ENCODE measurements at places on chromosomes 5 and 9.

DNA sequence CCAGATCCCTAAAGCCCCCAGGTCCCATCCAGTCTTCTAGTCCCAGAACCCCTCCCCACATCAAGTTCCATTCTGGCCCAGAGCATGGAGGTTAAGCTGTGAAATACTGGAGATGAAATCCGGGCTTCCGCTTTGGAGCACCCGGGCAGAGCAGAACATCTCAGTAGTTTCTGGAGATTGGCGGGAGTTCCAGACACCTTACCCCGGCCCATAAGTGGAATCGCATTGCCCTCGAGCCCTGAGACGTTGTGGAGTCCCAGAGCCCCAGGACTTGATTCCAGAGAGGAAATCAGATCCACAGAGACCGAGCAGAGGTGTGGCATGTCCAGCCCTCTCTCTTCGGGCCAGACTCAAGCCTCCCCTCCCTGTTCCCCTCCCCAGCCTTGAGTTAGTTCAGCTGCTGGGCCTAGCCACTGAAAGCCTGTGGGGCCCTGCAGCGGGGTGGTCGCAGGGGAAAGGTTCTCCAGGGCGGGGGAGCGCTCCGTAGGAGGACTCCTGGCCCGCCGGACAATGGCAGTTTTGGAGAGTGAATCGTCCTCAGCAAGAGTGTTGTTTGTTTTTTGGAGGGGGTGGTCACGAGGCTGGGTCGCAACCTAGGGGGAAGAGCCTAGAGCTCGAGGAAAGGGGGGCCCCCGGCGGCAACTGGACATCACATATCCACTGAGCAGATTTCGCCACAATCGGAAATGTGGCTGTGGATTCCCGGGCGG, 1.0 kb upstream of the PAX5 start:
- peak; percentile 38 for DNase-seq

GRCh38 chr5:78591138-78591612, 57.4 kb downstream of the LHFPL2 start:
- no peak for DNase-seq

- no peak for DNase-seq
These were observed 51.2 kb downstream of the SLC1A3 start for GRCh38 chr5:36657563-36657995.

DNA sequence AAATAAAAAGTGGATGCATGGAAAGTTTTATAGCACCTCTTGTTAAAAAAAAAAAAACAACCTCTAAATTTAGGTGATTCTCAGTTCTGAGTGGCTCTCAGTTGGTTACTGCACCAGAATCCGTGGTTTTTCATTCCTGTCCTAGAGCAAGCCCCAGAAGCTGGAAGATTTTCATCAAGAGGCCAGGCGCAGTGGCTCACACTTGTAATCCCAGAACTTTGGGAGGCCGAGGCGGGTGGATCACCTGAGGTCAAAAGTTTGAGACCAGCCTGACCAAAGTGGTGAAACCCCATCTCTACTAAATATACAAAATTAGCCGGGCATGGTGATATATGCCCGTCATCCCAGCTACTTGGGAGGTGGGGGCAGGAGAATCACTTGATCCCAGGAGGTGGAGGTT, 27.2 kb upstream of the SLC9A3 start:
- DNase-seq = no peak

DNA sequence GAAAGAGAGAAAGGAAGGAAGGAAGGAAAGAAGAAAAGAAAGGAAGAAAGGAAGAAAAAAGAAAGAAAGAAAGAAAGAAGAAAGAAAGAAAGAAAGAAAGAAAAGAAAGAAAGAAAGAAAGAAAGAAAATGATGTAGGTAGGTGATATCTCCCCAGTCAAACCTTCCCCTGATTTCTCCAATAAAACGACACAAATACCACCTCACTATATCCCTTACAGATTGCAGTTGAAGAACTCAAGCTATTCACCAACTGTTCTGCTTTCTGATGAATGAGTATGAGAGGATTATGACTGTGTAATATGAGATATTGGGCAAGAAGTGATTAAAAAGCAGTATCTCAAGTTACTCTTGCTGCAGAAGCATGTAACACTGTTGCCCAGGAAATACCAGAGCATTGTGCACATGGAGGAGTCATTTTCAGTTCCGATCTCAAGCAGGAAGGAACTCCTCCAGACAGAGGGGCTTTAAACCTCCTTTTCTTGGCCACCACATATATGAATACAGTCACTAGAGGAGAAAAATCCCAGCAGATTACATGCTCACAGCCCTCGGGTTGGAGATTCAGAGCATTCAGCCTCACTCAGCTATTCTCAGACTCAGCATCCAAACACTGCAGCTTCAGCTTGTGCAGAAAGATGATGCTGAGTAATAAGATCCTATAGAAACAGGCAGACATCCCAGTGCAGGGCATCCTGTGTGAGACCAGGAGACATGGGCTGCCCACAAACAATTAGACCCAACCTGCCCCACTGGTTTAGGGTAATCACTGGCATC, 61.4 kb downstream of the UGCG start:
- no peak for DNase-seq

- DNase-seq = no peak
These were observed 43.8 kb downstream of the ACTL7B start for GRCh38 chr9:108811944-108812343.

DNA sequence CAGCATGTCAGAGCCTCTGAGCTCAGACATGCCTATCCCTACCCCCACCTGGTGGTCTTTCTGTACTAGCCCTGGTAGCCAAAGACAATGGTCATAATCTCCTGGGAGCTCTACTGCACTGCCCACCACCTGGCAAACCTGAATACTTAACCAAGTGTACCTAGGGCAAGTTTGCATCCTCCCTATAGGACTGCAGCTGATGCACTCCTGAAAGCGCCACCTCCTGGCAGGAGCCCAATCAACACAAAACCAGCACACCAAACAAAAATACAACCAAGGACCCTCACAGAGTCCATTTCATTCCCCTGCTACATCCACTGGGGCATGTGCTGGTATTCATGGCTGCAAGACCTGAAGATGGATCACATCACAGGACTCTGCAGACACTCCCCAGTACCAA, 14.8 kb upstream of the FAM174A start:
- no peak for DNase-seq

GRCh38 chr5:16119790-16120189, 59.8 kb downstream of the MARCHF11 start:
- DNase-seq = no peak

DNA sequence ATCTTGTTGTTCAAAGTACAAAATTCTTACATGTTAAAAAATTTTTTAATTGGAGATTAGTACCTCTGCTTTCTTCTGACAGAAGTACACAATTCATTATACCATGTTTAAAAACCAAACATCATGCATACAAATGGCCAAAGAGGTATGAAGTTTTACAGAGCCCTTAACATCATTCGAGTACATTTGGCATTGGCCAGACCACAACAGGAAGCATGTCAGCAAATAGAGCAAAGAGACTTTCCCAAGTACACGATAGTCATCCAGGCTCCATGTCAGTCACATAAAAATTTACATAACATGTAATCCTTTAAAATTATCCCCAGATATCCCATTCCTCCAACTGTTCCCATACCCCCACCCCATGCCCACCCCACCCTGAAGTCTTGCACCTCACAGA, 22.5 kb downstream of the HMGCS1 start:
- no peak for DNase-seq

GRCh38 chr9:1956958-1957357, 58.2 kb upstream of the SMARCA2 start:
- no peak for DNase-seq

DNA sequence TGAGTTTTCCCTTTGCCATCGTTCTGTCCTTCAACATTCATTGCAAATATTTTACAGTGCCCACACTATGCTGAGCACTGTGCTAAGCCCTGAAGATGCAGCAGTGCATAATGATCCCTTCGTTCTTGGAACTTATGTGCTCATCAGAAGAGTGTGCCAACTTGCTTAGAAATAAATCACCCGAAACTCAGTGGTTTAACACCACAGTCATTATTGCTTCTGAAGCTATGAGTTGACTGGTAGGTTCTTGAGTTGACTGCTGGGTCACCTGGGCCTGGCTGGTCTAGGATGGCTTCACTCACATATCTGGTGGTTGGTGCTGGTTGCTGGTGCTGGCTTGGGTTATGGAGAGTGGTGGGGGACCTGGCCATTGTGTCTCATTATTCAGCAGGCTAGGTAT, 20.9 kb downstream of the PCSK5 start:
- DNase-seq = no peak

DNA sequence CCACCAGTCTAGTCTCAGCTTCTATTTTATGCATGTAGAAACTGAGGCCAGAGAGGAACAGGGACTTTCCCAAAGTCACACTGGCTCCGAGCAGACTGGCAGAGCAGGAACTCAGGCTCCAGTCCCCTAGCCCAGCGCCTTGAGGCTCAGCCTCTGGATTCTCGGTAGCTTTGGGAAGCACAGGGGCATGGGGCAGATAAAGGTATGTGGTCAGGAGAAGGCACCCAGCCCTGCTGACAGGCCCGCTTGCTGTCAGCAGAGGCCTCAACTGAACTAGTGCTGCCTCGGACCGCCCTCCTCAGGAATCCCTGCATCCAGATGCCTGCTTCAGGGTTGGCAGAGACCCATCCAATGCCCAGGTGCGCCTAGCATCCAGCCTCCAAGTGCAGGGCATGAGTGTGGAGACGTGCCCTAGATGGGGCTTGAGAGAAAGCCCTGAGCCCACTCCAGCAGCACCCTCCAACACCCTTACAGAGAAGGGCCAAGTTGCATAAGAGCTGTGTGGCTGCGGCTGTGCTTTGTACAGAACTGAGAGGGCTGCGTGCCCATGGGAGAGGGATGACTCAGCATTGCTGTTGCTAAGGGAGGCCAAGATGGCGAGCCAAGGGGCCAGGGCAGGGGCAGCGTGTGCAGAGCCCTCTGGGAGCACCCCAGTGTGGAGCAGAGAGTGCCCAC, 168.6 kb downstream of the MACROH2A1 start:
- no peak for DNase-seq

DNA sequence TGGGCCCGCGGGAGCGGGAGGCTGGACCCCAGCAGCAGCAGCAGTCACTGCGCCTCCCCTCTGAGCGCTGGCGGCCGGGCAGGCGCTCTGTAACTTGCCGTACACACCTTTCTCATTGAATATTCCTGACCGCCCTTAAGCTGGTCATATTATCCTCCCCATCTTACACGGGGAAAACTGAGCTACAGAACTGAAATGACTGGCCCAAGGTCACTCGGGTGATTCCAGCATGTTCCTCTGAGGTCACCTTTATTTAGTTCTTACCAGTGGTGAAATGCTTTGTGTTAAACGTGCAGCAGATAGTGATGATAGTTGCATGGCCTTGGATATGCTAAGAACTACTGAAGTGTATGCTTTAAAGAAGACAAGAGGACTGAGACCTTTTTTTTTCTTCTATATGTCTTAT, 607 bp downstream of the UQCRQ start:
- DNase-seq = no peak

DNA sequence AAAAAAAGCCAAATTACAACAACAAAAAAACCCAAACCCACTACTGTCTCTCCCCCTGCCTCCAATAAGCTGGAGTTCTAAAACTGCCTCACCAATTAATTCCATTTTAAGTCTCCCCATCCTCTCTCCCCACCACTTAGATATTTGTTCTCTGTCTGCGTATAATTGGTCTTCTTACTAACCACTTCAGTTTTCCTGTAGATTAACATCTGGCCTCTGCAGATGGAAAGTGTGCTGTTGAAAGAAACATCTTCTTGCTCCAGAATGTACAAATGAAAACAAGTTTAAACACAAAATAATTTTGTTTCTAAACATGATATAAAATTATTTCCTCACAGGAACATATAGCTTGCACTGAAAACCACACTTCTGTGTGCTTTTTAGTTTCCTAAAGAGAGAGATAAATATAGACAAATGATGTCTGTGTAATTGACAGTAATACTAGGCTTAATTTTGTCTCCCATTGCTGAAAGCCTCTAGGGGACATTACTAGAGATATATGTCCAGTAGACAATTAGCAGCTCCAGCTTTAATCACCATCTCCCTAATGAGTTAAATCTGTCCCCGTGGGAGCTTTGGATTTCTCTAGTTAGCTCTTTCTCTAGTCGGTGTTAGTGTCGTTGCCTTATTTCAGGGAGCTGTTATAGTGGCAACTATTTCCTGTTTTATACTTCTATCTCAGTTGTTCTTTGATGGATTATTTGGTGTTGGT, 164.0 kb downstream of the ARHGAP26 start:
- peak; percentile 32 for DNase-seq

- DNase-seq = no peak
These were observed 75.7 kb upstream of the ZNF169 start for GRCh38 chr9:94183240-94183999.

DNA sequence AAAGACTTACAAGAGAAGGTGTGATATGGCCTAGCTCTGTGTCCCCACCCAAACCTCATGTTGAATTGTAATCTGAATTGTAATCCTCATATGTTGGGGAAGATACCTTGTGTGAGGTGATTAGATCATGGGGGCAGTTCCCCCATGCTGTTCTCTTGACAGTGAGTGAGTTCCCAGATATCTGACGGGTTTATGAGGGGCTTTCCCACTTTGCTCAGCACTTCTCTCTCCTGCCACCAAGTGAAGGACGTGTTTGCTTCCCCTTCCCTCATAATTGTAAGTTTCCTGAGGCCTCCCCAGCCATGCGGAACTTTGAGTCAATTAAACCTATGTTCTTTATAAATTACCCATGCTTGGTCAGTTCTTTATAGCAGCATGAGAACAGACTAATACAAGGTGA, 49.0 kb downstream of the CDO1 start:
- DNase-seq = no peak

GRCh38 chr9:134785325-134786108, 95.1 kb upstream of the FCN2 start:
- peak; percentile 48 for DNase-seq

DNA sequence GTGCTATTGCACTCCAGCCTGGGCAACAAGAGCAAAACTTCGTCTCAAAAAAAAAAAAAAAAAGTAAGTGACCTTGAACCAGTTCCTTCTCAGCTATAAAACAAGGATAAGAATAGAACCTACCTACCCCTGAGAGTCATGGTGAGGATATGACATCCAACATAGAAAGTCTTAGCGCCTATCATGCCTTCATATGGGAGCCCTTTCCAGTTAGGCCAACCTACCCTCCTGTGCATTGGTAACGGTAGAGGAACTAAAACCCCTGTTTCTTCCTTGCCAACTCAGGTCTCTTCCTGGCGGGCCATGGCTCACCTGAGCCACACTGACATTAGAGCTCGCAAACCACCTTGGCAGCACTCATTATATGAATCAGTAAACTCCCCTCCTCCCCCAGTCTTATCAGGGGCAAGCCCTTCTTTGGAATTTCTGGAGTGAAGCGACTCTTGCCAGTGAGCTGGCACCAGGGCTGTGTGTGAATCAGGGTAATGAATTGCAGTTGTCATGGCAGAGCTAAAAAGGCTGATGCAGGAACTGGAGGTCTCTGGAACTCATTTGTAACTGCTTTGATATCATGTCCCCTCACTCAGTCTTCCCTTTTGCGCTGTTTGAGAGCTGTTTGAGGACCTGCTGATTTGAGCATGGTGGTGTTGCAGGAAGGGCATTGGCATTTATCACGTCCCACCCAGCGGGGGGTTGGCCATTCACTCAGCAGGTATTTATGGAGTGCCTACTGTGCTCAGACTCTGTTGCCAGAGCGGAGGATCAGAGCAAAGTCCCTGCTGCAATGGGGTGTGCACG, 10.3 kb downstream of the WWC1 start:
- DNase-seq = no peak

- no peak for DNase-seq
These were observed 11.8 kb upstream of the IFNW1 start for GRCh38 chr9:21153336-21154017.

- DNase-seq = no peak
These were observed 22.4 kb downstream of the SLC36A3 start for GRCh38 chr5:151281001-151281639.

GRCh38 chr9:129613520-129614175, 7.3 kb downstream of the C9orf50 start:
- DNase-seq = peak; percentile 75

GRCh38 chr5:163366757-163367156, 70.6 kb upstream of the CCNG1 start:
- no peak for DNase-seq

- DNase-seq = no peak
These were observed 15.1 kb downstream of the SNCAIP start for GRCh38 chr5:122327110-122327509.
